ENCODE measurements at places on chromosomes 5 and 9.

DNA sequence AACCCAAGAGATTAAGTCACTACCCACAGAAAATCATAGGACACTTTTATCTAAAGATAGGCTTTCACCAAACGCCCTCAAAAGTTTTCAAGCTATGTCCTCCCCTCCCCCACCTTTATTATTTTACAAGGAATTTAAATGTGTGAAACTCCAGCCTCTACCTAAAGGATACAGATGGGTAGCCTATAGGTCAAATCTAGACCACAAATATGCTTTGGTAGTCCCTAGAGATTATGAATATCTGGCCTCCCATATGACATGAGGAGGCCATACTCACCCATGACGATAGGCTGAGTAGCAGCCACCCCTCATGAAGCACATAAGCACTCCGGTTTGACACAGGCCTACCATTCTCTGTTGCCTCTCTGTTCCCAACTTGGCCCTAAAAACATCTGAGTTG lies 11.9 kb downstream of the SIL1 start:
- DNase-seq, result no peak

GRCh38 chr5:69078921-69079540 lies 14.8 kb upstream of the SLC30A5 start:
- DNase-seq, result no peak

DNA sequence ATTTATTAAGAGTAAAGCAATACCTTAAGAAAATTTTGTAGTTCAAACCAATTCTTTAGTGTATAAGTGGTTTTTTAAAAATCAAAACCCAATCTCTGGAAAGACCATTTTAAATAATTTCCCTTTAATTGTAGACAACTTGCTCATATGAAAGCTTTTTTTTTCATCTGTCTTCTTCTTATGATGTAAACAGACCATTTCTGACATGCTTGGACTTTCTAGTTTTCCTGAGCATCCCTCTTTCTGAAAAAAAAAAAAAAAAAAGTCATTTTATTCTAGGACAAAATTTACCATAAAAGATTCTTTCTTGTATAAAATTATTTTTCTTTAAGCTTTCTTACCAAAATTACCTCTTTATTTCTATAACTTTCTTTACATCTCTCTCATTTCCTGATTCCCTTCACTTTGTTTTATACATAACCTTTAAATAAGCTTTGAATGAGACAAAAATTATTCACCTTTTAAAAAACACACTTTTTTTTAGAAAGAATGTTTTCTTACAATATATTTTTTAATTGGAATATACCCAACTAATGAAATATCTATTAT lies 67.5 kb downstream of the COL15A1 start:
- no peak for DNase-seq

- no peak for DNase-seq
These were observed 103.0 kb upstream of the CTSL start for GRCh38 chr9:87622923-87623322.

GRCh38 chr5:69024241-69024651 lies 69.6 kb upstream of the SLC30A5 start:
- no peak for DNase-seq

GRCh38 chr5:171261904-171262303 lies 47.1 kb upstream of the TLX3 start:
- DNase-seq, result no peak
